ENCODE measurements at places on chromosomes 7 and 10.

- no peak for DNase-seq
Observed at GRCh38 chr7:51315393-51316261, 982 bp downstream of the COBL start.

DNA sequence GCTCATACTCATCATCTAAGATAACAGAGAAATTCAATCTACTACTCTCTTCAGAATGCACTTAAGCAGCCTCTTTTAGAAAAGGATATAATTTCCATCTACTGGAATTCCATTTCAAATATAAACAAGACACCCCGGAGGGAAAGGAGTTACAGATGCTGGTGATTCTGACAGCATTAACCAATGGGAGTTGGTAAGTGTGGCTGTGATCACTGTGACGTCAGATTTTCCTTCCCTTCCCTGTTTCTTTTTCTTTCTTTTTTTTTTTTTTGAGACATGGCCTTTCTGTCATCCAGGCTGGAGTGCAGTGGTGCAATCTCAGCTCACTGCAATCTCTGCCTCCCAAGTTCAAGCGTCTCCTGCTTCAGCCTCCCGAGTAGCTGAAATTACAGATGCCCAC is 106.6 kb downstream of the ACTR3B start:
- no peak for DNase-seq

DNA sequence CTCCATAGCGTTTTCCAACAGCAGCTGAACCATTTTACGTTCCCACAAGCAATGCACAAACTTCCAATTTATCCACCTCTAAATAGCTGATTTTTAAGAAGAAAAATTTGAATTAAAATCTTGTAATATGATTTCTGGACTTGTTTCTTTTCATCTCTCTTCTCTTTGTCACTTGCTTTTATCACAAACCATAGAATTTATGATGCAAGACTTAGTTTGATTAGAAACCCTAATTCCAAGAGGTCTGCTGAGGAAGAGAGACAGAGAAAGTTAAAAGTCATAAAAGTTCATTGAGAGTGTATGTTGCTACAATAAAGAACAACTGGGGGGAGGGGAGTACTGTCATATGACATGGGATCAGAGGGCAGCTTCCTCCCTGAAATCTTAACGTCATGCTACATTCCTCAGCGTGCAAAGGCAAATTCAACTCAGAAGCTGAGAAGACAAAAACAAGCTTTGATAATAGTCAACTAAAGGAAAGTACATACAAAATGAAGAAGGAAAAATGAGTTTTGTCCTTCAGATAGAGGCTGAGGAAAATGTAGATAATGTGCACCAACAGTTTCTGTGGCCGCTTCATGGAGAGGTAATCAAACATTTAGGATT is 18.4 kb upstream of the CUBN start:
- no peak for DNase-seq

DNA sequence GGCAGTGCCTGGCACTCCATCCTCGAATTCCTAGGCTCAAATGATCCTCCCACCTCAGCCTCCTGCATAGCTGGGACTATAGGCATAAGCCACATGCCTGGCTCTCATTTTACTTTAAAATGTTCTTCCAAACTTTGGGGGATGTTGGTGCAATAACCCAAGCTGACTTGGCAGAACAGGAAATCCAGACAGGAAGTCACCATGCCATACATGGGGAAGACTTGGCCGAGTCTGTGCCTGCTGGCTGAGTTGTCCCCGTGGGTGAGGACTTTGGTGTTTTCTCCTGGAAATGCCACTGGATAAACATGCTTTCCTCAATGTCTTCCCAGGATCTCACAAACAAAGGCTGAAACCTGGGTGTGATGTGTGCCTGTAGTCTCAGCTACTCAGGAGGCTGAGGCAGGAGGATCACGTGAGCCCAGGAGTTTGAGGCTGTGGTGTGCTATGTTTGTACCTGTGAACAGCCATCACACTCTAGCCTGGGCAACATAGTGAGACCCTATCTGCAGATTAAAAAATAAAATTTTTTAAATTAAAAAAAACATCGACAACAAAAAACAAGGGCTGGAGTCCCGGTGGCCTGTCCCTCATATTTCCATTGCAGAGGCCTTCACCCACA is 19.8 kb downstream of the HKDC1 start:
- DNase-seq, result peak; percentile 74

GRCh38 chr10:86376403-86376802 is 9.8 kb upstream of the GRID1 start:
- no peak for DNase-seq

DNA sequence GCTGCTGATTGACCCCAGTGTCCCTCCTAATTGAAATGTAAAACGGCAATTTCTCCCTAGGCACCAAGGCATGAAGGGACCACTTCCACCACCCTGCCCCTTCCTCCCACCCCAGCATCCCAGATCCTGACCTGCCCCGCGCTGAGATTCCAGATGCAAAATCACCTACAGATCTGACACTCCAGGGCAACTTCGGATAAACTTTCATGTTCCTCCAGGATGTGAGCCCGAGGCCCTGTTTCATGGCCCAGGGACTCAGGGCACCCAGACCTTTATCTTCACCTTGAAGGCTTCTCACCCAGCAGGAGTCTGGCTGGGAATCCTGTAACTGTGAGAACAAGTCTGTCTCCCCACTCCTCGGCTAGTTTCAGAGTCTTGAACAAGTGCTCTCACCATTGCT is 361.8 kb downstream of the PLXNA4 start:
- DNase-seq, result no peak

- DNase-seq, result no peak
Observed at GRCh38 chr10:133275684-133276092, 980 bp downstream of the ADAM8 start.

GRCh38 chr10:124603376-124604213 is 140.6 kb downstream of the FAM53B start:
- DNase-seq, result no peak

GRCh38 chr10:91604553-91605534 is 28.0 kb downstream of the PPP1R3C start:
- DNase-seq, result no peak

GRCh38 chr7:70680743-70681468 is 451.0 kb upstream of the GALNT17 start:
- peak; percentile 6 for DNase-seq

GRCh38 chr7:49127359-49127913 is 203.1 kb downstream of the CDC14C start:
- no peak for DNase-seq

- DNase-seq, result no peak
Observed at GRCh38 chr7:116549370-116549769, 24.5 kb downstream of the CAV1 start.

GRCh38 chr10:86165666-86166065 is 200.9 kb downstream of the GRID1 start:
- DNase-seq, result no peak

Measured in MG63 (cell line).